ENCODE measurements at places on chromosomes 11 and 22. TPM values are rescaled to one million over a fixed set of nuclear protein-coding genes. Genes with fewer than 3 reads are reported as not detected.

Gene FAM227A
- 1.4 TPM for polyA plus RNA-seq

- DNase-seq = no peak
Observed at GRCh38 chr11:70504246-70505020, 106.1 kb downstream of the CTTN start.

GRCh38 chr11:102553835-102554282, 23.3 kb upstream of the MMP7 start:
- no peak for DNase-seq

GRCh38 chr11:84788220-84788619, 838.9 kb downstream of the DLG2 start:
- no peak for DNase-seq

GRCh38 chr11:69022260-69022659, 9.2 kb upstream of the MRGPRF start:
- no peak for DNase-seq
